ENCODE measurements at places on chromosomes 16 and 17. TPM values are rescaled to one million over a fixed set of nuclear protein-coding genes. Genes with fewer than 3 reads are reported as not detected.

The GFER gene
- total RNA-seq, result 17.5 TPM

The CAPNS2 gene
- 0.36 TPM for total RNA-seq

The C17orf50 gene
- total RNA-seq, result not detected

The DPEP2 gene
- total RNA-seq, result not detected

The GRIN2C gene
- total RNA-seq, result 0.07 TPM

The CLDN7 gene
- total RNA-seq, result 0.42 TPM

The CMIP gene
- 62.9 TPM for total RNA-seq

The PRAC1 gene
- not detected for total RNA-seq

The ZNF469 gene
- total RNA-seq, result 19.0 TPM

The MYH3 gene
- total RNA-seq, result 3.2 TPM

DNA sequence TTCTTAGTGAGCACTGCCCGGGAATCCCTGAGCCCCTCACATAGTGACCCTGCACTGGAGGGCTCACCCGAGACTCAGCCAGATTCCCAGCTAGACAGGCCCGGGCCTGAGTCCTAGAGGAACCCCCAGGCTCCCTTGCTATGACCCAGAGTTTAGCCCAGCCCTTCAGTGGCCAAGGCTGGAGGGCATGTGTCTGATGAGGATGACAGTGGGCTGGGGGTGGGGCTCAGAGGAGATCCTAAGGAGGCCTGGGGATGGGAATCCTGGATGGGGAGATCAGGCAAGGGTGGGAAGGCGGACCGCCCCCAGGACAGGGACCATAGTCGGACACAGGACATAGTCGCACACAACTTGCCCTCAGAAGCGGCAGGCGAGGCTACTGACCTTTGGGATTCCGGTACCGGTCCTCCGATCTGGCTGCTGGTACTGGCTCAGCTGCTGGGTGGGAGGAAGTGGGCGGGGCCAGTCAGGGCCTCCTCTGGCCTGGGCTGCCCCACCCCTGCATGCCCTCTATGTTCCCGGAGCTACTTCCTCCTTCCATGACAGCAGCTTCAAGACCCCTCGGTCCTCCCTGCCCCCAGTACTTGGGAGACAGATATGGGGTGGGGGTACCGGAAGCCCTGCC lies 1.1 kb downstream of the CD79B start:
- H3K4me3 ChIP-seq, result no peak overlapping the region
- H3K27ac ChIP-seq, result no peak overlapping the region
- H3K36me3 ChIP-seq, result no peaks in the 10 kb centered on the region
- H3K27me3 ChIP-seq, result peaks cover 10% of the 10 kb centered on the region
- H3K4me1 ChIP-seq, result no peaks in the 10 kb centered on the region
- no peak for DNase-seq

- H3K4me1 ChIP-seq, result peaks cover 2% of the 10 kb centered on the region
- no peak for DNase-seq
- H3K27ac ChIP-seq, result no peak overlapping the region
- no peaks in the 10 kb centered on the region for H3K36me3 ChIP-seq
These were observed 7.3 kb upstream of the SMIM5 start for GRCh38 chr17:75625813-75626486.

- H3K4me1 ChIP-seq, result peaks cover 10% of the 10 kb centered on the region
- DNase-seq, result no peak
- no peak overlapping the region for H3K4me3 ChIP-seq
These were observed 13.5 kb downstream of the DUSP14 start for GRCh38 chr17:37503148-37503547.

GRCh38 chr17:38861399-38861843 lies 7.9 kb upstream of the RPL23 start:
- no peak for DNase-seq
- no peaks in the 10 kb centered on the region for H3K27me3 ChIP-seq
- no peak overlapping the region for H3K4me3 ChIP-seq
- no peaks in the 10 kb centered on the region for H3K36me3 ChIP-seq

- peaks cover 1% of the 10 kb centered on the region for H3K4me1 ChIP-seq
- no peak overlapping the region for H3K4me3 ChIP-seq
- no peak for DNase-seq
- H3K27ac ChIP-seq, result no peak overlapping the region
- peaks cover 2% of the 10 kb centered on the region for H3K36me3 ChIP-seq
These were observed 19.6 kb downstream of the SBK1 start for GRCh38 chr16:28311913-28312312.

- H3K36me3 ChIP-seq, result no peaks in the 10 kb centered on the region
- H3K27me3 ChIP-seq, result no peaks in the 10 kb centered on the region
- H3K4me3 ChIP-seq, result no peak overlapping the region
- no peak for DNase-seq
These were observed 3.0 kb downstream of the NTAN1 start for GRCh38 chr16:15052747-15053476.

- peaks cover 5% of the 10 kb centered on the region for H3K4me1 ChIP-seq
- H3K27ac ChIP-seq, result no peak overlapping the region
- DNase-seq, result no peak
- no peak overlapping the region for H3K4me3 ChIP-seq
- no peaks in the 10 kb centered on the region for H3K36me3 ChIP-seq
These were observed 104.7 kb downstream of the PITPNC1 start for GRCh38 chr17:67481808-67482207.

DNA sequence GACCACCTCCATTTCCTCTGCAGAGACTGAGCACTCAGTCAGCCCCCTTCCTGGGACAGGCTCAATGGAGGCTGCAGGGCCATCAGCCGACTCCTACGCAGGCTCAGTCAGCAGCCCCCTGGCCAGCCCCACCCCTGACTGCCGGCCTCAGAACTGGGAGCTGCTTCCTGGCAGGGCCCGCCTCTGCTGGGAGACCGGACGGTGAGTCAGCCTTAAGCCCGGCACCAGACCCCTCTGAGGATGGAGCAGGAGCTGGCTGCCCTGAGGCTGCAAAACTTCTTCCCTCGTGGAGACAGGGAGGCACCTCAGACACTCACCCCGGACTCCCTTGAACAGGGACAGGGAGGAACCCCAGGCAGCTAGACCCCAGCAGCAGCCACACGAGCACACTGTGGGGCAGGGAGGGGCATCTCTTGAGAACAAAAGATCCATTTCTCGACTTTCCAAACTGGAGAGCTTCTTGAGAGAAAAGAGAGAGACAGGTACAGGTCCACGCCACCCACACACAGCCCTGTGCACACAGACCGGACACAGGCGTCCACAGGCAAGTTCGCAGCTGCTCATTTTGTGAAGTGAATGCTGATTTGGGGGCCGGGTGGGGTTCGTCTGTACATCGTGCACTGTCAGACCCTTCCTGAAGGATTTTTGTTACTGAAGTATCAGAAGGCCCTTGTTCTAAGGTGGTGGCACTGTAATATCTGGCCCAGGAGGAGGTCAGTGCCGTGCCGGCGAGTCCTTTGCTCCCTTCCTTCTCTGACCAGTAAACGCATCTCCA lies 1.3 kb upstream of the TUBB3 start:
- H3K27ac ChIP-seq, result peak overlapping the region; percentile 100
- DNase-seq, result peak; percentile 99
- no peaks in the 10 kb centered on the region for H3K27me3 ChIP-seq
- H3K4me3 ChIP-seq, result peak overlapping the region; percentile 89
- H3K4me1 ChIP-seq, result peaks cover 59% of the 10 kb centered on the region

DNA sequence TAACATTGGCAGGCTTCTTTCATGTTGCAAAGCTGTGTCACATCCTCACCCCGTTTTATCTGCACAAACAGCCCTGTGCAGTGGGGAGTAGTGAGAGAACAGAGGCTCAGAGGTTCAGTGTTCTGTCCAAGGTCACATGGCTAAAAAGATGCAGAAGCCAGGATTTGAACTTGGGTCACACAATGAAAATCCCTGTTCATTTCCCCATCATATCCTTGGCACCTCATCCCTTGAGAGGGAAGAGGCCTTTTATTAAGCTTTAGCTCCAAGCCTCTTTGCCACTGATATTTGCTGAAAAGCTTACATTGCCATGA lies 106.6 kb downstream of the AMFR start:
- H3K27me3 ChIP-seq, result peaks cover 4% of the 10 kb centered on the region
- no peak overlapping the region for H3K27ac ChIP-seq
- no peaks in the 10 kb centered on the region for H3K36me3 ChIP-seq
- no peak overlapping the region for H3K4me3 ChIP-seq
- DNase-seq, result no peak

DNA sequence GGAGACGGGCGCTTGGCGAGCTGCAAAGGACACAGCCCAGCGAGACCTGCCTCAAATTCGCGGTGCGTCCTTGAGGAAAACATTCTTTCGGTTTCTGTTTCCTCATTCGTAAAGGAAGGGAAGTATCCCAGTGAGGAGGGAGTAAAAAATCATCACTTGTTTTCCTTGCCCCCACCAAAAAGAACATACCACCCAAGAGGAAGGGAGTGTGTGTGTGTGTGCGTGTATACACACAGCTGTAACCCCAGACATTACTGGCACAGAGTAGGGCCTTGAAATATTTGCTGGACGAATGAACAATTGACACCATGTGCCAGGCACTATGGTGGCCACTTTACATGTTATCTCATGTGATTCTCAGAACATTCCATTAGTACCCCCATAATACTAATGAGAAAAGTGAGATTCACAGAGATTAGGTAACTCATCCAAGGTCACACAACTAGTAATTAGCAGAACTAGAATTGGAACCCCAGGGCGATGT lies 1.9 kb upstream of the MATCAP1 start:
- no peaks in the 10 kb centered on the region for H3K36me3 ChIP-seq
- no peak for DNase-seq
- H3K4me3 ChIP-seq, result no peak overlapping the region

- H3K36me3 ChIP-seq, result peaks cover 3% of the 10 kb centered on the region
- no peak overlapping the region for H3K4me3 ChIP-seq
- no peak overlapping the region for H3K27ac ChIP-seq
- H3K27me3 ChIP-seq, result no peaks in the 10 kb centered on the region
These were observed 343.0 kb downstream of the SNX29 start for GRCh38 chr16:12319428-12320035.

DNA sequence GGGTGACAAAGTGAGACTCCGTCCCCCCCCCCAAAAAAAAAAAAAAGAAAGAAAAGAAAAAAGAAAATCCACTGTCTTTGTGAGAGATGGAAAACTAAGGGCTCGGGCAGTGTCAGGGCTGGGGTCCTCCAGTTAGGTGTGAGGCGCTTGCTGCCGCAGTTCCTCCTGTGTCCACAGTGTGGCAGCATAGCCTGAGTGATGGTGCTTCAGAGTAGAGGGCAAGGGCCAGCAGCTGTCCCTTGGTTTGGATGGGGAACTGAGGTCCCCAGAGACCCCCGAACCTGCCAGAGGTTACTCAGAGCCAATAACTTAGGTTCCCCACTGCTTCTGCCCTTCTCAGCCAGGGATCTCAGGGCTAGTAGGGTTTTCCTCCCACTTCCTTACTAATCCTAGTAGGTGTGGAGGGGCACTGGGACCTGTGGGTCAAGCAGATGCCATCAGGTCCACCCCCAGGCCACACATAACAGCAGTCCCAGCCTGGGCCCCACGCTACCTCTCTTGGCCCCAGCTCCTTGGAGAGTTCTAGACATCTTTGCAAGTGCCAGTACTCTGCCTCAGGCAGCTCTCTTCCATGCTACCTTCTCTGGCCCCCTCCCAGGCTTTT lies 7.9 kb upstream of the LLGL1 start:
- H3K4me3 ChIP-seq, result no peak overlapping the region
- H3K27me3 ChIP-seq, result no peaks in the 10 kb centered on the region
- H3K27ac ChIP-seq, result no peak overlapping the region
- peaks cover 8% of the 10 kb centered on the region for H3K4me1 ChIP-seq
- no peak for DNase-seq
- no peaks in the 10 kb centered on the region for H3K36me3 ChIP-seq

Data from chondrocyte (in vitro differentiated cells).